CMK (cell line): ENCODE measurements at places on chromosomes 12 and 14.
A peak's percentile ranks its signal among the peaks of the same experiment; 100 is the strongest.

DNA sequence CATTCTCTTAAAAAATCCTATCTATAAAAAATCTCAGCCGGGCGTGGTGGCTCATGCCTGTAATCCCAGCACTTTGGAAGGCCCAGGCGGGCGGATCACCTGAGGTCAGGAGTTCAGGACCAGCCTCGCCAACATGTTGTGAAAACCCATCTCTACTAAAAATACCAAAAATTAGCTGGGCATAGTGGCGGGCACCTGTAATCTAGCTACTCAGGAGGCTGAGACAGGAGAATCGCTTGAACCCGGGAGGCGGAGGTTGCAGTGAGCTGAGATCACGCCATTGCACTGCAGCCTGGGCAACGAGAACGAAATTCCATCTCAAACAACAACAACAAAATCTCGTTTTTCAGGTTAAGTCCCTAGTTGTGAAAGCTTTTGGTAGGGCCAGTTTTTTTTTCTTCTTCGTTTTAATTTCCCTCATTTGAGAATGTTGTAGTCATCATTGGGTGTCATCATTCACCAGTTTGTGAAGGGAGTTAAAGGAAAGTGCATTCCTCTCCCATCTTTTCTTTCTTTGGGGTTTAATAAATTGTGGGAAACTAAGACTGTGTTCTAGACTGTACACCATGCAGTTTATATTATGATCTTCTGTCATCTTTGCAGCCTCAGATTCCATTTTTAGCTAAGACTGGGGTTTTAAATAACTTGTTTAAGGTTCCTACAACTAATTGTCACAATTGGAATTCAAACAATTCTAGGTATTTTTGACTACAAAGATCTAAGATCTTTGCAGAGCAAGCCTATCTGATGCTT, 23.9 kb downstream of the MDM2 start:
- no peak for DNase-seq

- DNase-seq, result no peak
These were observed 143.4 kb downstream of the HMGA2 start for GRCh38 chr12:65967696-65968095.

- no peak for DNase-seq
These were observed 49.4 kb downstream of the BICD1 start for GRCh38 chr12:32155961-32156529.

DNA sequence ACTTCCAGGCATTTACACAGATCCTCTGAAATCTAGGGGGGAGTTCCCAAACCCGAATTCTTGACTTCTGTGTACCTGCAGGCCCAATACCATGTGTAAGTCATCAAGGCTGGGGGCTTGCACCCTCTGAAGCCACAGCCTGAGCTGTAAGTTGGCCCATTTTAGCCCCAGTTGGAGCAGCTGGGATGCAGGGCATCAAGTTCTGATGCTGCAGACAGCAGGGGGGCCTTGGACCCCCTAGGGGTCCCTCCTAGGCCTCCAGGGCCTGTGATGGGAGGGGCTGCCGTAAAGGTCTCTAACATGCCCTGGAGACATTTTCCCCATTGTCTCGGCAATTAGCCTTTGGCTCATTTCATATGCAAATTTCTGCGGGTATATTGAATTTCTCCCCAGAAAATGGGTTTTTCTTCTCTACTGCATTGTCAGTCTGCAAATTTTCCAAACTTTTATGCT, 59.5 kb downstream of the LRIG3 start:
- no peak for DNase-seq

- no peak for DNase-seq
These were observed 13.9 kb downstream of the GALNT6 start for GRCh38 chr12:51377099-51377984.

GRCh38 chr12:106581543-106582248, 1.1 kb upstream of the RFX4 start:
- no peak for DNase-seq

GRCh38 chr12:125081427-125081826, 16.2 kb downstream of the AACS start:
- no peak for DNase-seq

- DNase-seq, result no peak
These were observed 24.3 kb downstream of the SYNDIG1L start for GRCh38 chr14:74401504-74402241.

GRCh38 chr14:100440758-100441203, 117.6 kb downstream of the SLC25A47 start:
- peak; percentile 68 for DNase-seq

DNA sequence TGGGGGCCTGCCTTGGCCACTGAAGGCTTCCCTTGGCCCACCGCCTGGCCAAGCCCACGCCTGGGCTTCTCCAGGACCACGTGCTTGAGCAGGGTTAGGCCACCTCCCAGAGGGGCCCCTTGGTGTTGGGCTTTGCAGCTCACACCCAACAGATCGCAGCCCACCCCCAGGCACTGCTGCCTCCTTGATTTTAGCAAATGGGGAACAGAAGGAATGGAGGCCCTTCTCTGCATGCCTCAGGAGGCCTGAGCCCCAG, 23.3 kb downstream of the RAB35 start:
- no peak for DNase-seq

GRCh38 chr12:27868139-27868538, 88.1 kb upstream of the MANSC4 start:
- DNase-seq, result no peak

DNA sequence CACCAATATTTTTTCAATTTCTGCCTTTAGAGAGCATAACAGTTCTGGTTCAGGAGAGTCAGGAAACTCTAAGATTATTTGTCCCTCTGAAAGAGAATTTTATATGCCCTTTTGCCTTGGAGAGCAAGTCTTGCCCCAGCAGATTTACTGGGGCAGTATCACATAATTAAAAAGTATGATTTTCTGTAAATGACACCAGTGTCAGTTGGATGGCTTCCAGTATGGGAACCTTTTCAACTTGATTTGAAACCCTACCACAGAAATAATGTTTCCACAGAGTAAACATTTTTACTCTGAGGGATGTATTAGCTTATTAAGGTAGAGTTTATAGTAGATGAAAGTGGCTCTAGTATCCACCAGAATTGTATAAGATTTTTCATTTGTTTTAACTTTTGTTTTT, 15.4 kb downstream of the NOPCHAP1 start:
- no peak for DNase-seq

GRCh38 chr12:111318450-111318849, 50.4 kb downstream of the PHETA1 start:
- no peak for DNase-seq

- no peak for DNase-seq
These were observed 282.7 kb downstream of the ATXN7L3B start for GRCh38 chr12:74820324-74820723.
